ENCODE measurements at places on chromosomes 16 and 17.

GRCh38 chr16:10297341-10298006, 88.4 kb upstream of the ATF7IP2 start:
- no peak for DNase-seq

GRCh38 chr16:88541831-88542616, 28.2 kb upstream of the ZC3H18 start:
- DNase-seq: no peak

GRCh38 chr16:29961127-29961478, 776 bp upstream of the TMEM219 start:
- DNase-seq: no peak

- DNase-seq: no peak
Measured at GRCh38 chr17:68518063-68518815, 6.0 kb downstream of the PRKAR1A start.

DNA sequence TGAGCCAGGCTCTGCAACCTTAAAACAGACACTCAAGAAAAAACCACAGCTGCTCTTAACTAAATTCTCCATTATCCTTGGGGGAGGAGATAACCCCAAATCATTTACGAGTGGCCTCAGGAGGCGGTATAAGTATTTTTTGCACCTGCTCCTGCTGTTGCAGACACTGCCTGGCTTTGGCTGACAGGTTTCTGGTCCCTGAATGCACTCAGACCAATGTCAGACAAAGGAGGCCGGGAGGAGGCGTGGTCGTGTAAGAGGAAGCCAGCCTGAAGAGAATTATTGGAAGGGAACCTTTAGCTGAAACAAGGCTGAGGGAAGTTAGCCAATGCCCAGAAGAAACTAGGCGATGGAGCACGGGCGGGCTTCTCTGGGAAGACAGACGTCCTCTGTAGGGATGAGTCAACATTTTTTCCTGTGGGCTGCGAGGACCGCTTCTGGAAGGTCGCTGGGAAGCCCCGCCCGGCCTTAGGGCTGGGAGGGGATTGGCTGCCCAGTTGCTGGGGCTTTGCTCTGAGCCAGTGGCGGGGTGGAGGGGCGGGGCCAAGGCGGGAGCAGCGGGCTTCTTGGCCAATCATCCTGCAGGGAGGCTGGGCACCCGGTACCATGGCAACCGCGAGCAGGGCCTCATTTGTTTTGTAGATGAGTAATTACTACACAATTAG, 82.3 kb downstream of the CCDC182 start:
- peak; percentile 98 for DNase-seq

GRCh38 chr17:79087428-79088143, 13.0 kb downstream of the ENGASE start:
- DNase-seq: peak; percentile 92

- no peak for DNase-seq
Measured at GRCh38 chr16:12403746-12404658, 399.7 kb downstream of the CPPED1 start.

- DNase-seq: no peak
Measured at GRCh38 chr16:10339777-10340732, 45.8 kb upstream of the ATF7IP2 start.

- no peak for DNase-seq
Measured at GRCh38 chr17:83148317-83149028, 69.1 kb downstream of the METRNL start.

DNA sequence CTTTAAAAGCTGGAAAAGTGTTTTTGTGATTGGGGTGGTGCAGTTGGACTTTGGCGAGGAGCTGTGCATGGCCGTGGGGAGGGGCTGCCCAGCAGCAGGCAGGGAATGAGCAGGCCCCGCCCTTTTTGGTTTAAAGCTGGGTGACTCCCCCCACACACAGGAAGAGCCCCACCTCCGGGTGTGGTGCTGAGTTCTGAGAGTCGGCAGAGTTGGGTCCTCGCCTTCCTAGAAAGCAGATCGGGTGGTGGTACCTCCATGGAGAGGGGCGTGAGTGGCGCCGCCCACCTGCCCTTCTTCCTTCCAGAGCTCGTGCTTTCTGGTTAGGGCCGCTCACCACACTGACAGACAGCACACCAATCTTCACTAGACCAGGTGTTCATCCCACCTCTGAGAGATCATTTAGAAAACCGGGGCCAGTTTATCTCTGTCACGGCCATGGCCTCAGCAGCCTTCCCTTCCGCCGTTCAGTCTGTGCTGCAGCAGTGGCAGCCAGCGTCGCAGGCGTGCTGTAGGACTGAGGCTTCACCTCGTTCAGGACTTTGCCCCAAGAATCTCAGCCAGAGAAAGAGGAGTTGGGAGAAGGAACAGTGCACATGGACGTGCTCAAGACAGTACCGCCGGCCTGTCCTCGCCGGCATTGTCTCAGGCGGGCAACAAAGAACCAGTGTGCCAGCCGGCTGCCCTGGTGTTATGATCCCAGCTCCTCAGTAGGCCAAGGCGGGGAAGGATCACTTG, 144.0 kb upstream of the CHMP6 start:
- DNase-seq: no peak

- no peak for DNase-seq
Measured at GRCh38 chr16:84790301-84790700, 29.5 kb upstream of the CRISPLD2 start.

Measured in H54 (cell line).